ENCODE measurements at places on chromosomes 5 and 9.

DNA sequence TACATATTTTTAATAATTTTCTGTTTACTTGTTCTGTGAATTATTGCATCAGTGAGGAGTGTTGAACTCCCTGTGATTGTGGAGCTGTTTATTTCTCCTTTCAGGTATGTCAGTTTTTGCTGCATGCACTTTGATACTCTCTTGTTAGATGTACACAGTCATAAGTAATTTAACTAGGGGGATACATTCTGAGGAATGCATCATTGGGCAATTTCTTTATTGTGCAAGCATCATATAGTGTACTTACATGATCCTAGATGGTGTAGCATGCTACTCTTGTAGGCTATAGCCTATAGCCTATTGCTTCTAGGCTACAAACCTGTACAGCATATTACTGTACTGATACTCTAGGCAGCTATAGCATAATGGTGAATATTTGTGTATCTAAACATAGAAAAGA is 9.5 kb downstream of the DENND4C start:
- no peak for DNase-seq

DNA sequence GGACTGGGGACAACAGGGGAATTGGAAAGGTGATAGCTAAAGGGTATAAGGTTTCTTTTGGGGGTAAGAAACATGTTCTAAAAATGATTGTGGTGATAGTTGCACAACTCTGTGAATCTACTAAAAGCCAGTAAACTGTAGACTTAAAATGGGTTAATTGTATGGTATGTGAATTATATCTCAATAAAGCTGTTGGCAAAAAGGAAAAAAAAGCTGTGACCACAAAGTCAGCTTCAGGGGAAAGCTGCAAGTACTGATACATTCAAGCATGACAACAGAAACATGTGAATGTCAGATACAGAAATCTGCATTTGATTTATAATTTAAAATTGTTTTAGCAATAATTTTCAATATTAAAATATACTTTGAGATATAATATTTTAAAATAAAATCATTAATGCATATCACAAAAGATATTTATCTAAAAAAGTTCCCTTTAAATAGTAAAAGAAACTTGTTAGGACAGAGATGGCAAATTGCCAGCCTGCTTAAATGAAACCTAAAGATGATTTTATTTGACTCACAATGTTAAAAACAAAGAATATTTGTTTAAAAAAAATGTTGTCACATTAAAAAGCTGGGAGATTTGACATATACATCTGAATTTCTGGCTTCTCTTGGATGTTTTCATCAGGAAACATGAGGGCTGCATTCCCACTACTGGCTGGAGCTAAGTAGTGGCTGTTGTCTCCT is 66.0 kb downstream of the TBCA start:
- DNase-seq, result no peak

- DNase-seq, result peak; percentile 65
Measured at GRCh38 chr9:122099271-122099869, 6.3 kb upstream of the TTLL11 start.

DNA sequence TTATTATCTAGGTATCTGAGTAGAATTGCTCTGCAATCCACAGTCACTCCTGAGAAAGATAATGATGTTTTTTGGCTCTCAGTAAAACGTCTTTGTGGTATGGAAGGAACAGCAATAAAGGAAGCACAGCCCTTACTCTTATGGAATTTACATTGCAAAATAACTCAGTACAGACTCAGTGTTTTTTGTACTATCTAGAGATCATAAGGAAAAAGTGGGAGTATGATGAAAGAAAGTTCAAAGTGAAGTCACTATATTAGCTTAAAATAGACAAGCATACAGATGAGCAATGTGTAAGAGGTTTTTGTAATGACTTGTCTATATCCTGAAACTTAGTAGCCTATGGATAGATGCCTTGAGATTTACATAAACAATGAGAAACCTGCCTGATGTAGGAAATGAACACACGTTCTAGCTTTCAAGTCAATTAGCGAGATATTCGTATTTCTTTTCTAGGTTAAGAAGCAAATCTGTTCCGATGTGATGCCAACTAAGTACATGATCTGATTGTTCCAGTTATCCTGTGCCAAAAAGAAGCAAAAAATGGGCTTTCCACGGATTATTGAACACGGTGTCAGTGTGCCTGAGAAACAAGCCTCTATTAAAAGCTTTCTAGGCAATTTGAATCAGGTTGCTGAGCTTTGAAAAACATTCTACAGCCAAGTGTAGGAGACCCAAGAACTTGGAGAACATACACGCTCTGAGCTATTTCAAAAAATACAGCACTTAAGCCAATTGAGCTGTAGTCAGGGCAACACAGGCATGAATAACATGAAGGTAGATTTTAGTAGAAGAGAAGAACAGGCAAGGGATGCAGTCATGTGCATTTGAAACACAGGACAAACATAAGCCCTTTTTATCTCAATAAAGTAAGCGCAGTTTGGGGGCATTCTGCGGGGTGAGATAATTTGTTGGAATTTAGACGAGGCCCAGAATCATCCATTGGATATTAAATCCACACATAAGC is 86.3 kb upstream of the TAF11L2 start:
- no peak for DNase-seq

GRCh38 chr5:6398570-6399230 is 20.4 kb upstream of the MED10 start:
- DNase-seq, result no peak

- no peak for DNase-seq
Measured at GRCh38 chr5:154044099-154044498, 5.3 kb downstream of the MFAP3 start.

DNA sequence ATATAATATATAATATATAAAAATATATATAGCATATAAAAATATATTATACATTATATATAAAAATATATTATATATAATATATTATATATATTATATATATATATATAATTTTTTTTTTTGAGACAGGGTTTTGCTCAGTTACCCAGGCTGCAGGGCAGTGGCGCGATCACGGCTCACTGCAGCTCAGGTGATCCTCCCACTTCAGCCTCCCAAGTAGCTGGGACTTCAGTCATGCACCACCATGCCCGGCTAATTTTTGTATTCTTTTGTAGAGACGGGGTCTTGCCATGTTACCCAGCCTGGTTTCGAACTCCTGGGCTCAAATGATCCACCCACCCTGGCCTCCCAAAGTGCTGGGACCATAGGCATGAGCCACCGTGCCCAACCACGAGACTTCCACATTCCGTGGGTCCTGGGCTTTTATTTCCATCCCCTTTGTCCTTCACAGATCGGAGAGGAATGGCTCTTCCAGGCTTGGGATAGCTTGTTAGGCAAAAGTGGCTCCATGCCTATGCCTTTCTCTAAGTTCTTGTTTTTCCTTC is 62.0 kb upstream of the IER5L start:
- DNase-seq, result no peak

DNA sequence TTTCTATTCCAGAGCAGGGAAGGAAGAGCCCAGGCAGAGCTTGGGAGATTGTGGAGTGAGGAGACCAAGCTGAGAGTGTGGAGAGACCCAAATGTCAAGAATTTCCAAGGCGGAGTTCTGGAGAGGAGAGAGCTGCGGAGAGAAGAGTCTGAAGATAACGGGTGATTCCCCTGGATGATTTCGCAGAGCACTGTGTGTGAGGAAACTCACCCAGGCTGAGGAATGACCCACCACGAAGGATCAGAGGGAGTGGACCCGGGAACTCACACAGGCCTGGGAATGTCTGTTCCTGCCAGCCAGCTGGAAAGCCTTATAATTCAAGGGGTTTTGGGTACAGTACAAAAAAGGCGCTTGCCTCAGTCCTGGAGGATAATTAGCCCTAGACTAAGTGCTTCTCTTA is 94.2 kb downstream of the WNK2 start:
- no peak for DNase-seq

DNA sequence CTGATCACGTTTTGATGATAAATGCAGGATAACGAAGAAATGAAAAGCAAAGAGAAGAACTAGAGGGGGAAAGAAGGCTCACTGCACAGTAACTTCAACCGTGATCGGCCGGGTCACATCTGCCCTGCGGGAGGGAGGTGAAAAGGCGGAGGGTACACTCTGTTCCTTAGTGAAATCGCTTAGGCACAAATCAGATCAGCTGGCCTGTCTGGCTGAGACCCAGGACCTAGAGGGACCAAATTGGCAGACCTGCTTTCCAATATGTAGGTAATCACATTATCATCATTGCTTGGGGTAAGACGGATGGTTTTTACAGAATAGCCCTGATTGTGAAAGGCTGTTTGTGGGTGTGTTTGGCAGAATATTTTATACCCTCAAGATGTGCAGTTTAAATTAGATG is 82.2 kb downstream of the SLC28A3 start:
- DNase-seq, result no peak

DNA sequence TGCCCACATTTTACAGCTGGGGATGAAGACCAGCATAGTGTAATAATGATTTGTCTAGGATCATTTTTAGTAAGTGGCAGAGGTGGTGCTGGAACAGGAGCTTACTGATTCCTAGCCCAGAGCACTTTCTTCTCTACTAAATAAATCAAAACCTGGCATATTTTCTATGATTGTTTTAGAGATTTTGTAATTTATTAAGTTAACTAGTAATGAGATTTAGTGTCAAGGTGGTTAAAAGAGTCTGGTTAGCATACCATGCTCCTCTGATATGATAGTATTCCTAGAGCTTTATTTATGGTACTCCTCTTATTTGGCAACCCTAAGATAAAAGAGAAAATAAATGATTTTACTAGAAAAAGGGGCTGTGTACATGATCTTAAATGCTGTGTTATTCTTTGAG is 604.0 kb downstream of the ISL1 start:
- no peak for DNase-seq

DNA sequence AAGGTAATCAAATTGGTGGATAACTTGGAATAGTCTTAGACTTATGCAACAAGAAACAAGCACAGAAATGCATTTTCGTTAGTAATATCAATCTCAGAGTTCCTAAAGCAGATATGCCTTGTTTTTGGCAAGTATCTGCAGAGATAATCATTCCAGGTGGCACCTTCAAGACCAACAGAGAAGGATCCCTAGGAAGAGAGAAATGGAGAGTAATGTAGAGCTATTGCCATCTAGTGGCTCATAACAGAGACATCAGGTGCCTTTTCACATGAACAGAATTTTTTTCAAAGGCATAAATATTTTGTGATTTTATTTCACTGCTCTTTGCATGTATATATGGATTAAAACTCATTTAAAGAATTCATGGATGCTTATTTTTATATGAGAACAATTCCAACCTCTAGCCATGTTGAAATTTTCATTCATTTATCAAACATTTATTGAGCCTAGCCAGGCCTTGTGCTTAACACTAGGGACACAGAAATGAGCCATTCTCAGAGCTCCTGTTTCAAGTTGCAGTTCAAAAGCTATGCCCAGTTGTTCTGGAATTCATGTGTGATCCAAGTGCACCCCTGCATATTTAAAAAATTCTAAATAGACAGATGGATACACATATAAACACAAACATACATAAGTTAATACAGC is 117.5 kb upstream of the OR13F1 start:
- DNase-seq, result peak; percentile 71

DNA sequence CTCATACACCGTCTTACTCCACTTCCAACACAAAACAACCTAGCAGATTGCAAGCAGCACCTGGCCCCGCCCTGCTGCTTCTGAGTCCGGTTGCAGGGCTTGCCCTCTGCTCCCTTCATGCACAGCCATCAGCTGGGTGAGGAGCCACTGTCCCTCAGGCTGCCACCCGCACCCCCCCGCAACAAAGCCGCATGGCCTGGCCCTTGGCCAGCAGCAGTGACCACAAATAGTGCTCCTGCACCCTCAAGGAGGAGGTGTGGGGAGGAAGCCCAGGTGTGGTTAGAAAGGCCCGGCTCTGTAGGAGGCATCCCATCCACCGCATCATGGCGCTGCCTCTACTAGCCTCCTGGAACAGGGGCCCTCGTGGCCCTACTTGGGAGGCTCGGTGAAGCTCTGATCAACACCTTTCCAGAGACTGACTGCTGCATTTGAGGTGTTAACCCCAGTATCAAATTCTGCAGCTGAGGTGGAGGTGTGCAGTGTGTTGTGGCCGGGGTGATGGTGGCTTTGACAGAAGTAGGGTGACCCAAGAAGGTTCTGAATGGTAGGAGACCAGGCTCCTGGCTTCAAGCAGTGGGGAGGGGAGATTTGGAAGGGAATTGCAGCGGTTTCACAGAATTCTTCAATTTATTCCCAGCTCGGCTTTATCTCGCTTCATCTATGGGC is 52.7 kb downstream of the WNK2 start:
- DNase-seq, result no peak

- no peak for DNase-seq
Measured at GRCh38 chr5:134939500-134939899, 28.2 kb upstream of the CATSPER3 start.

- DNase-seq, result peak; percentile 65
Measured at GRCh38 chr9:7542693-7543092, 256.9 kb downstream of the DMAC1 start.

- no peak for DNase-seq
Measured at GRCh38 chr5:151005187-151005949, 15.0 kb upstream of the GPX3 start.

DNA sequence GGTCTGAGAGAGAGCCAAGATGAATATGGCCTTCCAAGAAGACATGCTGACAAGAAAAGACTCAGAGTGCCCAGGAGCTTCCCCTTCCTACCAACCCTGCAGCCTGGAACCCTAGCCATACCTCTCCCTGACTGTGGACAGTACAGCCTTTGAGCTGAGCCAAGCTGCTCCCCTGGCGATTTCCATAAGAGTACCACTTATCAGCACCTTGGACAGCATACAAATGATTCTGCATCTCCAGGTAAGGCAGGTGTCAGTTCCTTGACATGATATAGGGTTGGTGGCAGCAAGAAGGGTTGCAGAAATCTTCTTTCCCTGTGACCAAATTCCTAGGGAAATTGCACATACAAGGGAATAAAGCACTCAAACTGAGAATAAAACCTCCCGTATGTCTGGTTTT is 58.3 kb downstream of the MFAP3 start:
- no peak for DNase-seq

DNA sequence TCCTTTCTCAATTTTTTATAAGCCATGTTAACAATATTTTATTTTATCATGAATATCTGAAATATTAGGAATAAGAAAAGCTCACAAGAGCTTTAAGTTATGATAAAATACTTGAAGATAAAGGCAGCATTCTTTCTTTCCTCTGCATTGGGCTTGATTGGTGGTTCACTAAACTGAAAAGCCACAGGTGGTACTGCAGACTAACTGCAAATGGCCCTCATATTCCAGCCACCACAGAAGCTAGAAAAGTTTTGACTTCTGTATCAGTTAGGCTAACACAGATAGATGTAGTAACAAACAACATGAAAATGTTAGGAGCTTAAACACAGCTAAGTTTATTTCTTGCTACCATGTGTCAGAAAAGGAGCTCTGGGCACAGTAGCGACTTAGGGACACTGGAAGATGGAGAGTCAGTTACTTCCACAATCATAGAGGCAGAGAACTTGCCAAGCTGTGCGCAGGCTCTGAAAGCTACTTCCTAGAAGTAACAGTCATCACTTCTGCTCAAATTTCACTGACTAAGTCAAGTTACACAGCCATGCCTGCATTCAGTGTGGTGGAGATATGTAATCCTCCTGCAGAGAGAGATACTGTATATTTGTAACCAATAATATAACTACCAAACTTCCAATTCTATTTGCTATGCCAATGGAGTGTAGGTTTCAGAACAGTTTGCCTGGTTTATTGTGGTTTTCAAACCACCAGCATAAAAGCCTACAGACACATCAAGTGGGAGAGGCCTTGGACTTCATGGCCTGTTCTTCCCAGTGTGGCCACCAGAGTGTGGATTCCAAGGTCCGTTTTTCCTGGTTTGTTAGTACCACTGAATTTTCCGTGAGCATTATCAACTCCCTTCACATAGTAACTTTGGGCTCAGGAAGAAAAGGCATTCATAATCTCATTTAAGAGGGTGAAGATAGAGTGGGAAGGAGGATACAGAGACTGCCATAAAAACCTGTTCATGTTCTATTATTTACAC is 268.3 kb downstream of the PJA2 start:
- DNase-seq, result no peak

- no peak for DNase-seq
Measured at GRCh38 chr5:37400501-37400900, 21.4 kb downstream of the WDR70 start.
